Stimulated activated CD4-positive, alpha-beta T cell treated with anti-CD3 and anti-CD28 coated beads, Interleukin-15, amount 100 ng/mL, for 1 hour (primary cell): ENCODE measurements at places on chromosomes 7 and 10.

- no peak for DNase-seq
Measured at GRCh38 chr10:35412003-35412723, 75.9 kb downstream of the CCNY start.

DNA sequence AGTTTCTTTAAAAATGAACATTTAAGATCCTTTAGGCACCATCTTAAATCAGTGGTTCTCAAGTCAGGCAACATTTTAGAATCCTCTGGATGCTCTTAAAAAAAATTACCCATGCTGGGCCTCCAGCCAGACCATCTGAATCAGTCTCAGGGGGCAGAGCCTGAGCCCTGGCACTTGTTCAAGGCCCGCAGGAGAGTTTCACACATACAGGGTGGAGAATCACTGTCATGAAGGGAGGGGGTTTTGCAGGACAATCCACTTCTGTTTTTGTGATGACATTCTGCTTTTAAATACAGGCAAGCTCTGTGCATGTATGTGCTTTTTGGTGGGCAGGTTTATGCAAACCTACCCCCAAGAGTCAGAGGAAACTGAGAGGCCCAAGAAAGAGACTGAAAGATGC lies 268.6 kb downstream of the SEC23IP start:
- DNase-seq = no peak

- no peak for DNase-seq
Measured at GRCh38 chr7:21106296-21106732, 319.6 kb upstream of the SP8 start.

GRCh38 chr10:33537066-33537465 lies 202.6 kb upstream of the NRP1 start:
- DNase-seq = no peak

DNA sequence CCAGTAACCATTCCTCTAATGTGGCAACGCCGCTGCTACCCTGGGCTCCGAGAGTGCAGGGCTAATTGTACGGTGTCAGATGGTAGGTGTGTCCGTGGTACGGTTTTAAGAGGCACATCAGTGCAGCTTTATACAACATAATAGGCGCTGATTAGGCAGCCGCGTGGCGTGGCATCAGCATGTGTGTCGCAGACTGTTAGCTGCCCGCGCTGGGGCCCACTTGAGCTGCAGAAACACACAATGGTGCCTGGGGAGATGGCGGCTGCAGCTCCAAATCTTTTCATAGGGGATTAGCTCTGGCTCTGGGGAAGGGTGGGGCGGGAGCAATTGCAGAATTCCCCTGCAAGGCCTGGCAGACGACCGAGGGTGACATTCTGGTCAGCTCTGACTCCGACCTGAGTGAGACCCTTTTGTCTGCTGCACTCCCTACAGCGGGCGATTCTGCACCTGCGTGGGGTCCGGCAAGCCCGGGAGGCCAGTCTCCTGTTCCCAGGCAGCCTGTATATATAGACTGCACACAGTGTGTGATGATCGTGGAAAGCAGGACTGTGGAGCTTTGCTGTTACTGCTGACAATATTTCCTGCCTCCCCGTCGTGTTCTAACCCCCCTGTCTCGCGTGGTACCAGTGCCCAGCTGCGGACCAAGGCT lies 722.7 kb upstream of the CELF2 start:
- DNase-seq = no peak
